ENCODE measurements at places on chromosomes 2 and 18. TPM values are rescaled to one million over a fixed set of nuclear protein-coding genes. Genes with fewer than 3 reads are reported as not detected.

Gene IL36A
- 0.53 TPM for total RNA-seq

Gene SIX2
- not detected for total RNA-seq

Gene COL6A3
- total RNA-seq, result 0.03 TPM

DNA sequence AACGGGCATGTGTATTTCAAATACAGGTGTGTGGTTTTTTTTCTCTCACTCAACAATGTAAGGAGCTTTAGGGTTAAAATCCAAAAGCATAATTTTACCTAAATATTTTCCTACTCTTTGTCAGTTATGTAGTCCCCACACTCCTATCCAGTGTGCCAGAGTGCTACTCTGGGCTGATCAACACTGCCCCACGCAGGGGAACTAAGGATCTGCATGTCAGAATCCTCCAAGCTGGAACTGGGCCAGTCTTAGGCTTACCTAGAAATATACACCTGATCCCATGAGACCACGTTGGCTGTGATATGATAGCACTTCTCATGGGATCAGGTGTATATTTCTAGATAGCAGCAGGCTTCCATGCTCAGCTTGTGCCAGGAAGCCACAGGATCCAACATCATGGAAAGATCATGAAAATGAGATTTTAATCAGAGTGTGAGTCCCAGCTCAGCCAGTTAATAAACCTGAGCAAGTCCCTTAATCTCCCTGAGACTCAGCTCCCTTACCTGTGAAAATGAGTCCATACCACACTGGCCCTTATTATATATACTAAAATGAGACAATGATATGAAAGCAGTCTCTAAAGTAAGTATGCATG is 29.7 kb downstream of the CCDC141 start:
- no peak overlapping the region for H3K4me3 ChIP-seq
- DNase-seq, result peak; percentile 70
- H3K36me3 ChIP-seq, result peaks cover 6% of the 10 kb centered on the region
- peaks cover 28% of the 10 kb centered on the region for H3K4me1 ChIP-seq

DNA sequence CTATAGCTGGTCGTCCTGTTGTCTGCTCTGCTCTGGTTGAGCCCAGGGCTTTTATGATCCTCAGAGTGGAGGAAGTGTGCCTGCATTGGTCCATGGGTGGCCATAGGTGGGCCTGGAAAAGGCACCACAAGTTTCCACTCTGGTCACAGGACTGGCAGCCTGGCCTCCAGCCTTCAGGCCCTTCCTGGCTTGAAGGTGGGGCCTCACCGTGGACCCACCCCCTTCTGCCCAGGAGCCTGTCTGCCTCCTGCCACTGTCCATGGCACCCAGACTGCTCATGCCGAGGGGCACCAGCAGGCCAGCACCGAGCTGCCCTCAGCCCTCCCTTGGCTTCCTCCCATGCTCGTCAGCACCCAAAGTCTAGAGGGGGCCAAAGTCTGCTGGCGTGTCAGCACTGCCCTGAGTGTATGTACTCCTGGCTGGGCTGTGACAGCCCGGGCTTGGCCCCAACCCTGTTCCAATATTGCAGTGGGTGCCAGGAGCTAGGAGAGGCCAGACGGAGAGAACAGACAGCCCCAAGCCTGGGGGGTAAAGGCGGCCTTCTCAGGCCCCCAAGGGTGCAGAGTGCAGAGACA is 529.4 kb downstream of the DCC start:
- H3K4me3 ChIP-seq, result no peak overlapping the region
- H3K27ac ChIP-seq, result no peak overlapping the region
- no peaks in the 10 kb centered on the region for H3K4me1 ChIP-seq
- no peak for DNase-seq

- peaks cover 31% of the 10 kb centered on the region for H3K4me1 ChIP-seq
- peak overlapping the region; percentile 9 for H3K27ac ChIP-seq
- H3K27me3 ChIP-seq, result no peaks in the 10 kb centered on the region
Measured at GRCh38 chr2:216181351-216181750, 72.2 kb downstream of the XRCC5 start.

GRCh38 chr2:3302421-3302750 is 75.2 kb downstream of the EIPR1 start:
- peaks cover 3% of the 10 kb centered on the region for H3K36me3 ChIP-seq
- H3K27me3 ChIP-seq, result no peaks in the 10 kb centered on the region
- no peak for DNase-seq
- peaks cover 7% of the 10 kb centered on the region for H3K4me1 ChIP-seq
- H3K27ac ChIP-seq, result no peak overlapping the region
- no peak overlapping the region for H3K4me3 ChIP-seq
